Stimulated activated CD4-positive, alpha-beta T cell treated with anti-CD3 and anti-CD28 coated beads, Interleukin-1b, Interleukin-23, amount 100 ng/mL, for 24 hours (primary cell): ENCODE measurements at places on chromosomes 12 and 14.

DNA sequence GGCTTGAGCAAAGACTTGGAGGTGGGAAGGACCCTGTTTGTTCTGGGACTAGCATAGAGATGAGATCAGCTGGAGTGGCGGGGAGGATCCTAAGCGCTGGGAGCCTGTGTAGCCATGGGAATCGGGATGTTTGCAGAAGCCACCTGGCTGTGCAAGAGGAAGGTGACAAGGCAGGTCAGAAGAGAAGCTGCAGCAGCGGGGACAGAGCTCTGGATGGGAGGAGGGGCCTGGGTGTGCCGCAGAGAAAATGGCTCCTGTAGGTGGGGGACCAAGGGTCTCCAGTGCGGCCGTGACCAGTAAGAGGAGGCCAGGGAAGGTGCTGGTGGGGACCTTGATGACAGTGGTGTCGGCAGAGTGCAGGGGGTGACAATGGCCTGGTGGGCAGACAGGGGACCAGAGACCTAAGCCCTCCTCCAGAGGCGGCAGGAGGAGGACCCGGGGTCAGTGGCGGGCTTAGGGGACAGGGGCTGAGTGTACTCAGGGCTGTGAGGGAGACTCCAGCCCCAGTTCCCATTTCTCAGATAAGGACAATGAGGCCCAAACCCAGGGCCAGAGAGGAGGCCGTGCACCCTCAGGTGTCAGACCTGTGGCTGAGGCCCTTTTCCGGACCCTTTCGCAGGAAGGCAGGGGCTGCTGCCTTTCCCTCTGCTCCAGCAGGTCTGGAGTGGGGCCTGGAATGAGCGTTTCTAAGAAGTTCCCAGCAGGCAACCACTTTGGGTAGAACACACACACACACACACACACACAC, 206.6 kb upstream of the RTL1 start:
- no peak for DNase-seq

- DNase-seq: no peak
Measured at GRCh38 chr14:86521031-86521730, 991.2 kb downstream of the FLRT2 start.

GRCh38 chr12:93974252-93974651, 174.1 kb upstream of the PLXNC1 start:
- DNase-seq: no peak

- no peak for DNase-seq
Measured at GRCh38 chr12:5433081-5433844, 1.4 kb downstream of the NTF3 start.

GRCh38 chr12:131372171-131372475, 338.8 kb upstream of the SFSWAP start:
- DNase-seq: no peak

DNA sequence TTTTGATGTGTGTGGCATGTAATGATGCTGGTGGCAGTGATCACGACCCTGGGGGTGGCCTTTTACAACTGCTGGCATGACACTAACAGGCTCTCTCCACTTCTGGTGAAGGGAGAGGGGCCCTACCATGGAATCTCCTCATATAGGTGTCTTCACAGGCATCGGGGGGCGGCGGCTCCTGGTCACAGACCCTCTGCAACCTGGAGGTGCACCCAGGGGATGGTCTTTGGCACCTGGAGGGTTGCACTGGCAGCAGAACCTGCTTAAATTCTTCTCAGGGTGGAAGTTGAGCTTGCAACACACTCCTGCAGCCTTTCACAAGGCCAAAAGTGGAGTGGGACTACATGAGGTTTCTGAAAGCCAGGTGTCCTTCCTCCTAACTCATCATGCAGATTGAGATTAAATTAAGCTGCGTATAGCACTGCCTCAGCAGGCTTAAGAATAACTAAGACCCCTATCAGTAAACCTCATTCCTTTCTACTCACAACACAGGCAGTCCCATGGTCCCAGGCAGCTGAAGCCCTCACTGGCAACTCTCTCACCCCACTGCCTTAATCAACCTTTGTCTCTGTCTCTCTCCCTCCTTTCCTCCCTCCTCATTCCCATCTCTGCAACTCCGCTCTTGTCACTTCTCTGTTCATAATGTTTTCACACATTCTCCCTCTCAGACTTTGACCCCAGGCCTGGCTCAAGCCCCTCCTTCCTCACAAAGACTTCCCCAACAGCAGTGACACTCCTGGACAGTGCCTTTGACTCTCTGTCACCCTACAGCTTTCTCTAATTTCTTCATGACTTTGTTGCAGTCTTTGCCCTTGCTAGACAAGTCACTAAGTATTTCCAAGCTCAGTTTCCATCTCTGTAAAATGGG, 18.9 kb downstream of the NID2 start:
- no peak for DNase-seq

DNA sequence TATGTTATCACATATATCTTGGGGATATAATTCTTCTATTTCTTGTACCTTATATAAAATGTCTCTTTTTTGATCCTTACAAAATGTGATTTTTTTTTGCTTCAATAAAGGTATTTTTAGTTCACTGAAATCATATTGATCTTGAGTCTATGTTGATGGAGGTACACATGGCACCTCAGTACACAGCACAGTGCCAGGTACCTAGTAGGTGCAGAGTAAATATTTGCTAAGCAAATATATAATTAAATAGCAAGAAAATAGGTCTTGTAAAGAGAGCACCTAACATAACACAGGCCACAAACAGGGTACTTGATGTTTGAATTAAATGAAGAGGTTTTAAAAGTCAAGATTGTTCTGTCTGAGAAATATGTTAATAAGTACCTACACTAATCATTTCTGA, 69.7 kb downstream of the CIT start:
- DNase-seq: no peak

DNA sequence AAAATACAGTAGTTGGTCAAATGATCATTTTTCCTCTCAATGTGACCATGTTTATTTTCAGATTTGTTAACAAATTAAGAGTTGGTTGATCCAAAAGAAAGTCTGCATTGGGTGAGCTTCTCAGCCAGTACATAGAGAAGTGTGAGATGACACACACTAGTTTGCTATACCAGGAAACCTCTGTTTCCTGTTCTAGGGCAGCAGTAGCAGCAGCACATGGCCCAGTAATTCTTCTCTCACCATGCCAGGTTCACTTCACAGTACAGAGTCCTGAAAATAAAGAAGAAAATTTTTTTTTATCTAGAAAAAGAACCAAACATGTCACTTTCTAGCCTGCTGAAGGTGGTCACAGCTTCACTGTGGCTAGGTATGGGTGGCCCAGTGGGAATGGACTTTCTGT, 250.2 kb upstream of the OR4E1 start:
- DNase-seq: no peak

DNA sequence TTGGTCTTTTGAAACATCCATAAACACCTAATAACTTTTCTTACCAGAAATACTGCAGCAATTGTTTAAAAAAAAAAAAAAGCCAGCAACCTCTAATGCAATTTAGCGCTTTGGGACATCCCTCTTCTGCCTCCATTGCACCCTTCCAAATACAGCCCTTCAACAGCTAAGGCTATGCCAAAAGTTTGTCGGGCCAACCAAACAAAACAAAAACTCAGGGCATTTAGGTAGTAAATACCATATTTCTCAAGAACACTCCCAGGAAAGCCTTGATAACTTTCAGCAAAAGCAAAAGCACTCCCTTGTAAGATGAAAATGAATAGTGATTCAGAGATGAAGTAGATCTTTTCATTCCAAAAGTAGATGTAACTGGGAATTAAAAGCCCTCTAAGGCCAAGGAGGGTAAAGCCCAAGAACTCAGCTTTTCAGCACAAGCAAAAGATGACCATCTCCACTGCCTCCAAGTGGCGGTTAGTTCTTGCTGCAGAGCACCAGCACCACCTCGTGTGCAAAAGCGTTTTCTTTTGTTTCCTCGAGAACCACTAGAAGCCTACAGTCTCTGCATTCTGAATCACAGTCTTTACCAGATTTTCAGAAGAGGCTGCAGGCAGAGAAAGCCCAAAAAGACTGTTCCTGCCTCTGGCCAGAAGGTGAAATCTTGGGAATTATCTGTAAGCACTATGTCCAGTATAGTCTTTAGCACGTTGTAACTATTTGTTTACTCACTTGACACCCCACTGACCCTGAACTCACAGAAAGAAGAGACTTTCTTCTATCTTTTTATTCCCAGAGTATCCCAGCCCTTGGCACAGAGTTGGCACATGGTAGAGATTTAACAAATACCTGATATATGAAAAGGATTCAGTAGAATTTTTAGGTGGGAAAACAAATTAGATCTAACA, 53.1 kb downstream of the SIX6 start:
- DNase-seq: no peak

DNA sequence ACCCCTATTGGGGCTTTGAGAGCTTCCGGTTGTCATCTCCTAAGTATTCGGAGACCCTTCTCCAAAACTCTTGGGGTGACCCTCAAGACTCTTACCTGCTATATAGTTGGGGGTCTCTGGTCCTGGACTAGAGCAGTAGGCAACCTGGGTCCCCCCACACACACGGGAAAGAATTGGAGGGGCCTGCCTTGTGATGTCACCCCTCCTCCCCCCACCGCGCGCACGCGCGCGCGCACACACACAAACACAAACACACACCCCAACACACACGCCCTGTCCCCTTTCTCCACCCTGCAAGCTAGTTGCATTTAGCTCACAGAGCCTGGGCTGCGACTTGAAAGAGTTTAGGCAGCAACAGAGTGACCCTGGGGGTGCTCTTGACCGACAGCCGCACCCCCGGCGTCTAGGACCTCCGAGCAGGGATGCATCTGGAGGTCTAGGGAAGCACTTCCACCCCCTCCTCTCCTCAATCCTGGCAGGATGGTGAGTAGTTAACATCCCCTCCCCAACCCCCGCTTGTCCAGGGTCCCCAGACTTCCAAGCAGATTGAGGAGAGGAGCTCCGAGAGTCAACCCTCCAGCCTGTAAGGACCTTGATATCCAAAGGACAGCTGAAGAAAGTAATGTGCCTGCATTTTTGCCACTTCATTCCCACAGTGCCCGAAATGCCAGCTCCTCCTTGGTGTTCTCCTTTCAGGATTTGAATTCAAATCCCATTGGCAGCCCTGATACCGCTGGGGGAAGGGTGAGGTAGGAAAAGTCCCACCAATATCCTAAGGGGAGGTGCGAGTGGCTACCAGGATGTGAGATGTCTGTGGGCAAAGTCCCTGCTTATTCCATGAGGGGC, 1.4 kb upstream of the DNAJC14 start:
- DNase-seq: no peak

- DNase-seq: no peak
Measured at GRCh38 chr12:26520869-26521268, 312.1 kb downstream of the ITPR2 start.
